Retina (tissue), 1 donor: ENCODE measurements at places on chromosomes 5 and 9.
A peak's percentile ranks its signal among the peaks of the same experiment; 100 is the strongest.

- DNase-seq: no peak
Observed at GRCh38 chr9:92275541-92275940, 18.0 kb downstream of the IARS1 start.

DNA sequence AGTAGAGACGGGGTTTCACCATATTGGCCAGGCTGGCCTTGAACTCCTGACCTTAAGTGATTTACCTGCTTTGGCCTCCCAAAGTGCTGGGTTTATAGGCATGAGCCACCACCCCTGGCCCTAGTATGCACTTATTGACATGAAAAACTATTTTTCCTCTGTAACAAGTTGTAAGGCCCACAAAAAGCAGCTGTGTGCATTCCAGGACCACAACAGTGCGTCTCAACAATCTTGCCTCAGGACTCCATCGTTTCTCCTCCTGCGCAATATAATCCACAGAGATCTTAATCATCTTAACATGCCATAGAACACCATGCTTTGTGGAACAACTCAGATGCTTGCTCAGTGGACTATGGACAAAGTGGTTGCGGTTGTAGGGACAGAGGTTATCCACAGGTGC lies 10.2 kb downstream of the OR2V1 start:
- DNase-seq: no peak

DNA sequence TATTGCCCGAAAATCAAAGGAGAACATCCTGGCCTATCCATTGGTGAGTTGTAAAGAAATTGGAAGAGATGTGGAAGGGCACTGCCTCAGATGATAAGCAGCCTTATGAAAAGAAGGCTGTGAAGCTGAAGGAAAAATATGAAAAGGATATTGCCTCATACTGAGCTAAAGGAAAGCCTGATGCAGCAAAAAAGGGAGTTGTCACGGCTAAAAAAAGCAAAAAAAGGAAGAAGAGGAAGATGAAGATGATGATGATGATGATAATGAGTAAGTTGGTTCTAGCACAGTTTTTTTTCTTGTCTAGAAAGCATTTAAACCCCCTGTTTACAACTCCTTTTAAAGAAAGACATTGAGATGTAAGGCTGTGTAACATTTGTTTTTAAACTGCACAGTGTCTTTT lies 59.8 kb upstream of the ZBED3 start:
- DNase-seq: no peak

GRCh38 chr5:133295520-133295919 lies 243.7 kb downstream of the HSPA4 start:
- DNase-seq: no peak

GRCh38 chr9:100466829-100467221 lies 6.1 kb upstream of the TMEFF1 start:
- no peak for DNase-seq

DNA sequence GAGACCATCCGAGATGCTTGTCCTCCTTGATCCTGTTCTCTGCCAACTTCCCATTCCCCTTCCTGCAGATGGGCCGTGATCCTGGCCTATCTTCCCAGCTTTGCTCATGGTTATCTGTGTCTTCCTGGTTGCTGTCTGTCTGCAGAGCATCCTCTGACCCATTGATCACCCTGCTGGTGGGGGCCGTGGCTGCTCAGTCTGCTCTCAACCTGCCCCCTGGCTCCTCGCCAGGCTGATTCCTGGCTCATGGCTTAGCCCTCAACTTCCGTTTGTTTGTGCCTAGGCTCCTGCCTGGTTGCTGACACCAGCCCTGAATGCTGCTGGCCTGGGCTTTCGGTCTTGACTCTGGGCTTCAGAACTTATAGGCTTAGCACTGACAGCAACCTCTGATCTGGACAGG lies 67.1 kb upstream of the SMIM15 start:
- DNase-seq: no peak

DNA sequence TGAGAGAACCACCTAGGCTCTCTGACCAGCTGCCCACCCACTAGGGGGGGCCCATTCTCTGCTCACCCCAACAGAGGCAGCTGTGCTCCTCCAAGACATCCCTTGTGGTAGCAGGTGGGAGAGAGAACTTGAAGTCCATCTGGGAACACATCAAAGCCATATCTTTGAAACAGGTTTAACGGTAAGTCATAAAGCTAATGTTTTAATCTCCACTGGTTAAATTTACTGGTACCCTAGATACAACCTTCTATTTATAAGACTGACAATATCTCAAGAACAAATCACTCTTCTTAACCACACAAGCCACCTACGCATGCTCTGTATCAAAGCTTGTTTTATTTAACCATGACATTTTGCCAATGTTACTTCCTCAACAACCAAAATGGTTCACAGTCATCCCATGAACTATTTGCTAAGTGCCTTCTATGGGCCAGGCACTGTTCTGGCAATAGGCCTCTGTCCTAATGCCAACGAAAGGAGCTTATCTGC lies 20.4 kb downstream of the AUH start:
- no peak for DNase-seq

GRCh38 chr5:119363936-119364335 lies 8.1 kb downstream of the TNFAIP8 start:
- no peak for DNase-seq

- DNase-seq: no peak
Observed at GRCh38 chr9:7234144-7234543, 476.4 kb downstream of the KDM4C start.

GRCh38 chr5:6633469-6634245 lies 417 bp downstream of the SRD5A1 start:
- DNase-seq: peak; percentile 86
